ENCODE measurements at places on chromosomes 1 and 21. TPM values are rescaled to one million over a fixed set of nuclear protein-coding genes. Genes with fewer than 3 reads are reported as not detected.

The CFHR4 gene
- not detected for total RNA-seq

The VTCN1 gene
- total RNA-seq = 1.8 TPM

The CFH gene
- not detected for total RNA-seq

The NBPF4 gene
- not detected for total RNA-seq

The UBL4B gene
- not detected for total RNA-seq

The GAS5 gene
- 352 TPM for total RNA-seq

The CRABP2 gene
- 70.4 TPM for total RNA-seq

GRCh38 chr1:44034423-44034822 lies 3.2 kb upstream of the SLC6A9 start:
- H3K36me3 ChIP-seq = no peaks in the 10 kb centered on the region
- H3K4me3 ChIP-seq = no peak overlapping the region
- peaks cover 29% of the 10 kb centered on the region for H3K4me1 ChIP-seq
- DNase-seq = no peak
- H3K27ac ChIP-seq = no peak overlapping the region
- no peaks in the 10 kb centered on the region for H3K27me3 ChIP-seq

GRCh38 chr21:44911384-44912157 lies 9.1 kb downstream of the ITGB2 start:
- no peak overlapping the region for H3K27ac ChIP-seq
- no peak for DNase-seq
- peaks cover 33% of the 10 kb centered on the region for H3K27me3 ChIP-seq
- no peaks in the 10 kb centered on the region for H3K4me1 ChIP-seq
- H3K36me3 ChIP-seq = no peaks in the 10 kb centered on the region
- no peak overlapping the region for H3K4me3 ChIP-seq

GRCh38 chr1:232598133-232598532 lies 31.8 kb downstream of the SIPA1L2 start:
- H3K4me1 ChIP-seq = peaks cover 42% of the 10 kb centered on the region
- peak overlapping the region; percentile 13 for H3K27ac ChIP-seq
- no peak overlapping the region for H3K4me3 ChIP-seq
- no peak for DNase-seq

DNA sequence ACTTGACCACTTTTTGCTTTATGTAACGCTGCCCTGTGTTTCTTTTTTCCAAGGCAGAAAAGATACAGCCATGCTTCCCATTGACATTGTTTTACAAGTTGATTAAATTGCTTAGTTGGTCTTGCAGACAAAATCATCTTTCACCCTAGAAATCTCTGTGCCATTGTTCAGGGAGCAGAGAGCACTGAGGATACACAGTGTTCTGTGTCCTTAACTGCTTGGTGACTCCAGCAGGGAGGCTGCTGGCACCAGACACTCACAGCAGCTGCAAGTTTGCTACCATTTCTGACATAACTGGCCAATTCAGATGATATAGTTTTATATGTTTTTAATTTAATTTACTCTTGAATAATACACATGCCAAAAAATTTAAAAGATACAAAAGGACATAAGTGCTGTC lies 118.7 kb downstream of the RGS2 start:
- no peak for DNase-seq
- no peaks in the 10 kb centered on the region for H3K27me3 ChIP-seq
- no peak overlapping the region for H3K4me3 ChIP-seq
- no peak overlapping the region for H3K27ac ChIP-seq

GRCh38 chr1:5829414-5829813 lies 162.8 kb downstream of the NPHP4 start:
- no peaks in the 10 kb centered on the region for H3K4me1 ChIP-seq
- no peaks in the 10 kb centered on the region for H3K36me3 ChIP-seq
- H3K4me3 ChIP-seq = no peak overlapping the region
- H3K27ac ChIP-seq = no peak overlapping the region
- peaks cover 12% of the 10 kb centered on the region for H3K27me3 ChIP-seq

GRCh38 chr1:177847843-177848242 lies 122.0 kb downstream of the SEC16B start:
- no peak for DNase-seq
- H3K4me3 ChIP-seq = no peak overlapping the region
- no peaks in the 10 kb centered on the region for H3K36me3 ChIP-seq
- H3K4me1 ChIP-seq = no peaks in the 10 kb centered on the region
- H3K27me3 ChIP-seq = peaks cover 24% of the 10 kb centered on the region

DNA sequence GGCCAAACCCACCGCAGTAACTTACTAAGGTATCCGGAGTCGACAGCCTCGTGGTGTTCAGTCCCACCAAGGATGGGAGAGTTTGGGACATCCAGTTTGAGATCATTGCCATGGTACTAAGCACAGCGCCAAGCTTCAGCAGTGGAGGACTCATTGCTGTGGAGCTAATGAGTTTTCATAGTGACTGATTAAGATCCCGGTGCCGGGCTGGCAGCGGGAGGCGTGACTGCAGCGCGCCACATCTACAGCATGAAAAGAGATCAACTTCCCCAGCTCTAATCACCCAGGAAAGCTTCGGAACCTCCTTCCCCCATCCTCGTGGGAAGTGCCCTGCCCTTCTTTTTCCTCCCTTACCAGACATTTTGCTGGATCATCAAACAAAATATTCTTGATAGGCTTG lies 149.9 kb downstream of the OLFM3 start:
- DNase-seq = peak; percentile 10
- peaks cover 12% of the 10 kb centered on the region for H3K27me3 ChIP-seq
- no peak overlapping the region for H3K27ac ChIP-seq
- H3K4me1 ChIP-seq = peaks cover 7% of the 10 kb centered on the region
- no peaks in the 10 kb centered on the region for H3K36me3 ChIP-seq
- peak overlapping the region; percentile 55 for H3K4me3 ChIP-seq

DNA sequence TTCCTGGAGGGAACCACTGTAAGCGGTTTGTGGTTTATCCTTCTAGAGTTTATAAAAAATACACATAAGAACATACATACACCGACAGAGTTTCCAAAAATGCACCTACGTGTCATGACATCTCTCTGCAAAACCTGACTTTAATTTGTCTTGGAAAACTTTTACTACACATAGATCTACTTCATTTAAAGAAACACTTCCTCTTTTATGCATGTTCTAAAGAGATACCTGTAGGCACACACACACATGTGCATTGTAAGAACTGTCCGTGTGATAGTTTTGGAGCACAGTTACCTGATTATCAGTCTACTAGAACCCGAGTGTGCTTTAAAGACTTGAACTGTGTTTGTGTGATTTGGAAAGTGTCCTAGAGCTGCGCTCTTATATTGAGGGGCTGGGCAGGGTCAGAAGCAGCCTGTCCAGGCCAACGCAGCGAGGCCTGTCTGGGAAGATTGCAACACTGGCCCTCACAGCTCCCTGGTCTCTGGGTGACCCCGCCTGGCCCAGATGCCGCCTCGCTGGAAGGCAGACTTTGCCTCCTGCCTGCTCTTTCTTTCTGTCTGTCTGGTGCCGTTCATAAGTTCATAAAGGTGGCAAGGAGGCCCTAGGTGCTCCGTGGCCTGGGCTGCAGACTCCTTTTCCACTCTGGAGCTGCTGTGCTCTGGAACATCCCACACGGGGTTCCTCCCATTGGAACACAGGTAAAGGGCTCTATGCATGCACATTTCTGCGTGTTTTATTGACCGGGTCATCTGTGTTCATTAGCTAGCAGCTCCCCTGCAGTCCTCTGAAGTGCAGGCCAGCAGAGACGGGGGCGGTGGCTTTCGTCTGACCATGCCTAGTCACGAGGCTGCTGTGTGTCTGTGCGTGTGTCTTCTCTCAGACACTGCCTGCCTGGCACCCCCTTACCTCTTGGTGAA lies 46.3 kb downstream of the AGPAT3 start:
- H3K27ac ChIP-seq = no peak overlapping the region
- H3K27me3 ChIP-seq = no peaks in the 10 kb centered on the region
- DNase-seq = no peak
- no peak overlapping the region for H3K4me3 ChIP-seq
- peaks cover 5% of the 10 kb centered on the region for H3K36me3 ChIP-seq
- peaks cover 2% of the 10 kb centered on the region for H3K4me1 ChIP-seq

DNA sequence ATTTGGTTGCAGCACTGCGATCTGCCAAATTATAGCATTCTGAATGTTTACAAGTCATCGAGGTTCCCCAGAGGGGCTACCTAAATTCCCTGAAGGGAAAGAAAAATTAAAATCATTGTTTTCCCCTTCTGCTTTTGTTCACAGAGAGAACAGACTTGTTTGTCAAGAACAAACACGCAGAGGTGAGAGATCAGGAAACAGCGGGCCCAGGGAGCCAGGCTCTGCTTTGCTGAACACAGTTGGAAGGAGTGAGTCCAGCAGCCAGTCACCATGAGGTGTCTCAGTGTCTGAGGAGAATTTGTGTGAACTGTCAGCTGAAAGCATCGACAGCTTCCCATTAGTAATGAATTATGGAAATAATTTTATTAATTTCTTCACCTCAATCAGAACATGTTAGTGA lies 52.5 kb downstream of the RWDD3 start:
- H3K27me3 ChIP-seq = no peaks in the 10 kb centered on the region
- H3K4me3 ChIP-seq = no peak overlapping the region
- H3K36me3 ChIP-seq = no peaks in the 10 kb centered on the region
- peak overlapping the region; percentile 76 for H3K27ac ChIP-seq
- H3K4me1 ChIP-seq = peaks cover 36% of the 10 kb centered on the region

DNA sequence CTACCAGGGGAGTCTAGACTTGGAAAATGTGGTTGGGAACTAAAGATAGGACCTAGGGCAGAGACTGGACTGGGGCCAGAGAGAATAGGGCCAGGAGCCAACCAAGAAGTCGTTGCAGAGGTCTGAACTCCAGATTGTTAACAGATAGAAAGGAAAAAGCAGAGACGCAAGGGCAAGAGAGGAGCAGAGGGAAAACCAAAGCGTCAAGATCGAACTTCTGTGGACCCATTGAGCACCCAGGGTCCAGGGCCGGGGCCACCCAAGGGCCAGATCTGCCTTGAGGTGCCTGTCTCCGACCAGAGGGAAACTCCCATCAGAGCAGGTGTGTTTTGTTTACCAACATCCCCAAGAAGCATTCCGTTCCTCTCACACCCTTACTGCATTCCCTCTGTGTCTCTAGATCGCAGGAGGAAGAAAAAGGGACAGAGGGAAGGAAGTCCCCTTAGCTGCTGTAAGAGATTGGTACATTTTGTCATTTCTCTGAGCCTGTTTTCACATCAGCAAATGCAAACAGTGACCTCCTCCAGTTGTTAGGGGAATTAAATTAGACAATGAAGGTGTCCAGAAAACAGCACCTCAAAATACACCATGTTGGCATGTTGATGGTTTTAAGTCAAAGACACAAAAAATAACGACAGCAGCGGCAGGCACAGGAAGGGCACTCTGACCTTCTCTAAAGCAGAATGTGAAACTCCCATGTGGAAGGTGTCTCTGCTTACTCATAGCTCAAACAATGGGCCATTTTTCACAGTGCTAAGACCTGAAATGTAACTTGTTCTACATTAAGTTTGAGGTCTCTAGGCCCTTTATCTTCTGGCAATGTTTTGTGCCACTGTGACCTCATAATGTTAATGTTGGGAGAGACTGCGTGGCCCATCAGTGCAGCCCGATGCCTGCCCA lies 105.8 kb upstream of the RAB4A start:
- no peak for DNase-seq
- no peak overlapping the region for H3K4me3 ChIP-seq
- H3K27me3 ChIP-seq = peaks cover 16% of the 10 kb centered on the region
- peaks cover 21% of the 10 kb centered on the region for H3K4me1 ChIP-seq
